LHCN-M2 (cell line): ENCODE measurements at places on chromosomes 13 and 19. TPM values are rescaled to one million over a fixed set of nuclear protein-coding genes. Genes with fewer than 3 reads are reported as not detected.

Gene CBLC
- total RNA-seq = not detected in 2 replicates

Gene ATP4B
- not detected in 2 replicates for total RNA-seq

Gene SYCN
- not detected in 2 replicates for total RNA-seq

Gene HSD17B14
- total RNA-seq = not detected in 2 replicates

Gene KISS1R
- total RNA-seq = not detected in 2 replicates

Gene PRTN3
- not detected in 2 replicates for total RNA-seq

Gene ALKBH6
- total RNA-seq = 32.6 and 39.6 TPM in 2 replicates

Gene SHISA7
- total RNA-seq = 0.06 TPM in 1 of 2 replicates, not detected in the other

Gene ZNF17
- total RNA-seq = 4.6 and 7.0 TPM in 2 replicates

Gene LHB
- total RNA-seq = not detected in 2 replicates

Gene PCDH20
- not detected in 2 replicates for total RNA-seq

Gene MCEMP1
- total RNA-seq = not detected in 2 replicates

Gene LILRB4
- total RNA-seq = not detected in 2 replicates

Gene STX10
- 76.4 and 78.6 TPM in 2 replicates for total RNA-seq

Gene PINLYP
- 0.29 TPM in 1 of 2 replicates, not detected in the other for total RNA-seq

Gene OR7C1
- total RNA-seq = 0.06 and 0.23 TPM in 2 replicates

Gene CALR3
- total RNA-seq = 0.13 TPM in 1 of 2 replicates, not detected in the other

Gene LRP3
- total RNA-seq = 63.6 and 67.1 TPM in 2 replicates

Gene RFPL4AL1
- not detected in 2 replicates for total RNA-seq

Gene GPR18
- total RNA-seq = not detected in 2 replicates

Gene SGCG
- 0.32 and 0.46 TPM in 2 replicates for total RNA-seq

Gene NBEA
- total RNA-seq = 0.51 and 0.75 TPM in 2 replicates

Gene FPR3
- total RNA-seq = not detected in 2 replicates

Gene CEBPG
- 17.3 TPM in 2 replicates for total RNA-seq

Gene KLF12
- 18.5 and 20.3 TPM in 2 replicates for total RNA-seq

Gene ZNF101
- 5.5 and 10.6 TPM in 2 replicates for total RNA-seq

Gene ADAMTS10
- total RNA-seq = 0.06 and 0.46 TPM in 2 replicates

Gene MAST1
- 0.13 TPM in 1 of 2 replicates, not detected in the other for total RNA-seq

Gene AMER2
- not detected in 2 replicates for total RNA-seq

Gene ZNF681
- total RNA-seq = 2.4 and 4.5 TPM in 2 replicates

Gene FOXO1
- total RNA-seq = 4.6 and 6.2 TPM in 2 replicates

Gene GPC6
- 13.0 and 17.0 TPM in 2 replicates for total RNA-seq

Gene C13orf42
- not detected in 2 replicates for total RNA-seq

Gene CFD
- total RNA-seq = 0.38 TPM in 1 of 2 replicates, not detected in the other
